Erythroblast (primary cell): ENCODE measurements at places on chromosomes 1 and 21.

DNA sequence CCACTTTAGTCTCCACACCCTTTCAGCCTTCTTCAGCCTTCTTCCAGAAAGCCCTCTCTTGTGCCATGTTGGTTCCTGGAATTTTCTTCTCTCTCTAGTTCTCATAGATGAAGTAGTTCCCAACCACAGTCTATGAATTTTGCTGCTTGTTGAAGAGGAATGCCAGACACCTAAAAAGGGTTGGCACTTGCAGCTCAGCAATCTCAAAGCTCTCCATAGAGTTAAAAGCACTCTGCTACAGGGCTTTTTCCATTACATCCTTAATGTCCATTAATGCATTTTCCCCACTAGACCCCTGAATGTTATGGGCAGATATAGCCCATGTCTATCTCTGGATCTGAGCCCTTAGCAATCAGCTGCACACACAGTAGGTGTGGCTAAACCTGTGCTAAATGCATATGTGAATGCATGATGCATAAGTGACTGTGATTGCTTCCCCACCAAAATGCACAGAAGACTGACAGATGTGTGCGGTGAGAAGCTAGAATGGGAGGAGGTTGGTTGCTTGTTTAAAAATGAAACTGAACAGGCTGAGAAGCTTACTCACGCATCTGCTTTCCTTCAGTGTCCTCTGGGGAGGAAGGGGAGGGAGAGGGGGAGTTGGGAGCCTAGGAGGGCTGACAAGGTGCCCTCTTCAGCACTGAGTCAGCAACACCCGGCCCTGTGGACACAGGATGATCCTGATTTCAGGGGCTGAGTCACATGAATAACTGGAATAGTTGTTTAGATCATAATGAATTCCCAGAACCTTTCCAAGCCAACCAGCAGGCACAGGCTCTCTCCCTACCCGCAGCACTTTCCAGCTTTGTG lies 146.1 kb upstream of the FGGY start:
- DNase-seq, result no peak

GRCh38 chr1:234240680-234241079 lies 132.6 kb upstream of the COA6 start:
- no peak for DNase-seq

GRCh38 chr1:9758559-9759121 lies 65.1 kb downstream of the CLSTN1 start:
- no peak for DNase-seq

- no peak for DNase-seq
Observed at GRCh38 chr1:209207126-209207700, 376.3 kb upstream of the CAMK1G start.

DNA sequence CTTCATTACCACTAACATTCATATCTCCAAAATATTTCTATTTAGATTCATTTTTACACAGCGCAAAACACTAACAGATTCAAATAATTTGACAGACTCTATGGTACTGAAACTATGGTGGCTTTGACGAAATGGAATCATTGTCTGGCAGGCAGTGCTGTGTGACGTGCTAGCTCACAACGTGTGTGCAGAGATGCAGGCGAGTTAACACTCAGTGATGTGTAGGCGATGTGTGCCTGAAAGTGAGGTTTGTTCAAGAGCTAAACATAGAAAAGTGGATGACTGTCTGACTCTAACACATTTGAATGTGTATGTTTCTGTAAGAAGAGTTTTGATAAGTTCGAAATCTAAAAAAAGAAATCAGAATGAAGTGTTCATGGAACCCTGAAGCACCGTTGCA lies 97.7 kb downstream of the RYR2 start:
- DNase-seq, result no peak

- no peak for DNase-seq
Observed at GRCh38 chr1:227261501-227261900, 56.8 kb downstream of the CDC42BPA start.

GRCh38 chr21:41112740-41113692 lies 54.9 kb upstream of the BACE2 start:
- peak; percentile 54 for DNase-seq

DNA sequence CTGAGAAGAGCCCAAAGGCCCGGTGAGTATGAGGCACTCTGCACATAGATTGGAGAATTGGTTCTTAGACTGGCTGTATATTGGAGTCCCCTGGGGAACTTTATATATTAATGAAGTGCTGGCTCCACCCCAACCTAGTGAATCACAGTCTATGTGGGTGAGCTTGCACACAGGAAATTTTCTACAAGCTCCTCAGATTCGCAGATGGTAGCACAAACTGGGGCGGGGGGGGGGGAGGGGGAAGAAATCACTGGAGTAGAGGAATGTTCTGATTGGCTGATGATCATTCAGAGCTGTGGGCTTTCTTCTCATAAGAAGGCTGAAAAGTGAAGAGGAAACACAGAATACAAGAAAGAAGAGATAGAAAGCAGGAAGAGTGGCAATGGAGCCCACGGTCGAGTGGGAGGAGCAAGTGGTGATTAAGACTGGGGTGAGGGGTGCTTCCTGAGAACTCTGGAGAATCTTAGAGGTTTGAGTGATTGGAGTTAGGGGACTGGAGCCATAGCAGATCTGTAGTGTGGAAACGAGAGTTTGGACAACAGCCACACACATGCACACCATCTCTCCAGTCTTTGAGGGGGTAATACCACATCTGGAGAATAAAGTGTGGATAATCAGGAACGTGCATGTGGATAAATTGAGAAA lies 465.9 kb upstream of the DAB1 start:
- DNase-seq, result no peak

DNA sequence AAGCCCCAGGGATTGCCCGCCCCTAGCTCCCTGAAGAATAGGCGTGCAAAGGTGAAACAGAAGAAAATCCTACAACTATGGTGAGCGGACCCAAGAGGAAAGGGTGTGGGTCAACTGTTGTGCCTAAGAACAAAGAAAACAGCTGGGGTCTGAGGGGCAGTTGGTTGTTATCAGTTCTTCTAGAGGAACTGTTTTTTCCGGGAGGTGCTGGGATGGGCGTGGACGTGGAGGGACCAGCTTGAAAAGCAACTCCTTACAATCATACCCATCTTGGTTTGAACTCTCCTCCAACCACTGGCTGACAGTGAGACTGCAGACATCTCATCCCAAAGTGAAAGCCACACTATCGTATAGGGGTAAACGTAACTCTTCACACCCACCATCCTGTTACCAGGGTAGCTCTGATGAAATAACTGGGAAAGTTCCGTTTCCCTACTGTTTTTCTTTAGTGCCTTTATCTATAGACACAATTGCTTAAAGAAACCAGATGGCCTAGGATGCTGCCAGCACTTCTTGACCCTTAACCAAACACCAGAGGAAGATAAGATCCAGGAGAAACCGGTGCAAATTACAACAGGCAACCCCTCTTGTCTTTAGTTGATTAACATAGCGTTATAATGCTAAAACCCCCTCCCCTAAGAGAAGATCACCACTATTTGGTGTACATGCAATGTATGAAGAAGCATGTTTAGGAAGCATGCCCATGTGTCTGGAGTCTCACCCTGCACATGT lies 25.6 kb upstream of the FAM89A start:
- peak; percentile 70 for DNase-seq

- no peak for DNase-seq
Observed at GRCh38 chr1:85544689-85545215, 35.8 kb upstream of the CCN1 start.

GRCh38 chr1:27650539-27651175 lies 15.7 kb upstream of the FGR start:
- DNase-seq, result no peak

- no peak for DNase-seq
Observed at GRCh38 chr1:238658763-238659162, 727.6 kb upstream of the CHRM3 start.

- no peak for DNase-seq
Observed at GRCh38 chr21:38570596-38570995, 72.3 kb upstream of the ERG start.

DNA sequence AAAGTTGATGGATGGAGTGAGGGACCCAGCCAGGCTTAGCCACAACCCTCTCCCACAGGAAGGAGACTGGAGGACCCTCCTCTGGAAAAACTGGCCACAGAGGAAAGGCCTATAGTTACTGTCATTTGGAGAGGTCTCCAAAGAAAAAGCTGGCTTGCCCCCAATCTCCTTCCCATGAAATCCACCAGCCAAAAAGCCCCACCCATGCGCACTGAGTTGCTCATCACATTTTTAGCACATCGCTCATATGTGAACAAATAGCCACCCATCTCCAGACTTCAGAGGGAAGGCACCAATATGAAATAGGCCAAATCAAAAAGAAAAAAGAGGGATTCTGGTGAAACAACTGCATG lies 36.9 kb upstream of the QSOX1 start:
- DNase-seq, result no peak

DNA sequence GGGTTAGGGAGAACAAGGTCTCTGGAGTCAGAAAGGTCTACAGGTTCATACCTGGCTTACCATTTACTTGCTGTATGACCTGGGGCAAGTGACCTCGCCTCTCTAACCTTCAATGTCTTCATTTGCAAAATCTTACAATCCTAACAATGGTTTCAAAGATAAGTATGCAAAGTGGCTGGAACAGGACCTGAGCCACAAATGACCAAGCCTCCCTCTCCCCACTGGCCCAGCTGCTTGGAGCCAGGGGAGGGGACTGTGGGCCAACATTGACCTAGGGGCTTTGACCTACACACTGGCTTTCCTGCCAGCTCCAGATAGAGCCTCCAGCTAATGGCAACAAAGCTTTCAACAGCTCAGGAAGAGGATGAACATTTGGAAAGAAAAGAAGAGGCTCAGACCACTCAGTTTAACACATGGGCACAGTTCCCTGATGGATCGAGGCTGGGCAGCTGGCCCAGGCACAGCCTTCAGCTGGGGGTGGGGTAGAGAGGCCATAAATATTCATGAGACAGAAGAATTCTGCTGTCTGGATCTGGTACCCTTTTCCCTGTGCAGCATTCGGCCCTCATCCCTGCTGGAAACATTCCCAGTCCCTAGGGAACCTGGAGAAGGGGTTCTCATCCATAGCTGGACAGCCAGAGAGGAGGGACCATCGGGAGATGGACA lies 12.9 kb downstream of the PTAFR start:
- no peak for DNase-seq

GRCh38 chr1:33327587-33328325 lies 6.9 kb upstream of the A3GALT2 start:
- DNase-seq, result no peak

- peak; percentile 33 for DNase-seq
Observed at GRCh38 chr1:155940482-155940992, 901 bp upstream of the RXFP4 start.

- no peak for DNase-seq
Observed at GRCh38 chr1:150764617-150765101, 919 bp downstream of the CTSS start.

DNA sequence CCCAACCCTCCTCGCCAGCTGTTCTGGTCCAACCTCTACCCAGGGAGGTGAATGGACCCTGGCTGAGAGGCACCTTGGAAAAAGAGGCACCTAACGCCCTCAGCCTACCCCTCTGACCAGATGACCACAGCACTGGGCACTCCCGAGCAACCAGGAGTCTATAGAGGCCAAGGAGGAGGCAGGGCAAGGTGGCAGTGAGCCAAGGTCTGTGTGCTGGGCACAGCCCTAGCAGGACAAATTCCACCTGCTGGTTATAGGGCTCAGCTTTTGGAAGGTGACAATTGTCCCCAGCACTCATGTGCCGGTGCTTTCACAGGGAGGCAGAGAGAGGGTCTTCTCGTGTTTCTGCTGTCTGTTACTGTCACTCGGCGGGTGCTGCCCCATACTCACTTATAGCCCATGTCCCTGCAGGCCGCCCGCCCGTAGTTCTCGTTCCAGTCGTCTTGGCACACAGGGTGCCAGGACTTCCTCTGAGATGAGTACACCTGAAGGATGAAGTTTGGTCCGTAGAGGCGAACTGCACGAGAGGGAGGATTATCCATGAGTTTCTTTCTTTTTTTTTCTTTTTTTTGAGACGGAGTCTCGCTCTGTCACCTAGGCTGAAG lies 27.8 kb downstream of the TMPRSS2 start:
- DNase-seq, result no peak

- no peak for DNase-seq
Observed at GRCh38 chr1:55445416-55445815, 230.3 kb upstream of the USP24 start.

DNA sequence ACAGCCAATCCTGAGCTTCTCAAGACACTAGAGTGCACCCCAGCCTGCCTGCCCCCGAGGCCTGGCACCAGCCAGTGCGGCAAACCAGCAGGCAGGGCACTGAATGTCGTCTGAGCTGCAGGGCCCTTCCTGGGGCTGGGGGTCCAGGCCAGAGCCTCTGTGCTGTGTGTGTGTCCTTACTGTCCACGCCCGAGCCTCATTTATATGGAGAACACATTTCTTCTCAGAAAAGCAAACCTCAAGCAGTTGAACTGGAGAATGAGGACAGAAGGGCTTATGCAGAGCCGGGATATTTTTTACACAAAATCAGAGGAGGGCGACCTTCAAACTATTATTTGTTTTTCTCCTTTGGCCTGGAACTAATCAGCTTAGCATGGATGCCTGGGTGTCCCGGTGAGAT lies 52.7 kb downstream of the POFUT2 start:
- DNase-seq, result no peak

GRCh38 chr1:203777596-203777995 lies 12.6 kb downstream of the LAX1 start:
- DNase-seq, result no peak

DNA sequence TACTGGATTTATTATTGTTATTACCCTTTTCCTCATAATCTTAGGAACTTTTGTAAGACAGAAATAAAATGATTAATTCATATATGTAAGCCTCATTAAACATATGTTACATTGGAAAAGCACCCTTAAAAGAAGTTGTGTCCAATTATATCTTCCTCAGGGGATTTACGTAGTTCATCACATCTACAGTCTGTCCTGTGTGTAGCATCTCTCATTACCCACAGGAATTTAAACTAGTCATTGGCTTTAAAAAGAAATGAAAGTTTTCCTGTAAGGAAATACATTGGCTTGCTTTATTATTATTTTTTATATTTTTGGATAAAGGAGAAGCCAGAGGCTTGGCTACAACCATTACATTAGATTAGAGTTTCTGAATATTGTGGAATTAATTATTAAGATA lies 56.1 kb downstream of the SWT1 start:
- no peak for DNase-seq

GRCh38 chr1:46131712-46132528 lies 509 bp downstream of the PIK3R3 start:
- DNase-seq, result peak; percentile 48
